Type B pancreatic cell (in vitro differentiated cells): ENCODE measurements at places on chromosomes 2 and 18. TPM values are rescaled to one million over a fixed set of nuclear protein-coding genes. Genes with fewer than 3 reads are reported as not detected.

- DNase-seq, result no peak
Observed at GRCh38 chr18:79434607-79435401, 39.1 kb downstream of the NFATC1 start.

DNA sequence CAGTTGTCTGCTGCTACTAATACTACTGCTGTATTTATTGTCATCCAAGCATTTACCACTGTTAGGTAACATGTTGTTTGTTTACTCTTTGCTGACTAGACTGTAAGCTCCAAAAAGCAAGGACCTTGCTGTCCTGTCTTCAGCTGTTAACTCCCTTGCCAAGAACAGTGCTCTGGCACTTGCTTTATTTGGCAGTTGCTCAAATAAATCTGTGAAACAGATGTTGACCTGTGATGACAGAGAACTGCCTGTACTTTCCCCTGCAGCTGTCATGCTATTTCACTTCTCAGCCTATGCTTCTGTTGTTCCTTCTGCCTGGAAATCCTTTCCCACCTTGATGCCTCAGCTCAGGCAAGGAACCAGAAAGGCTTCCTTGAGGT, 181.2 kb downstream of the ATAD2B start:
- DNase-seq, result no peak

DNA sequence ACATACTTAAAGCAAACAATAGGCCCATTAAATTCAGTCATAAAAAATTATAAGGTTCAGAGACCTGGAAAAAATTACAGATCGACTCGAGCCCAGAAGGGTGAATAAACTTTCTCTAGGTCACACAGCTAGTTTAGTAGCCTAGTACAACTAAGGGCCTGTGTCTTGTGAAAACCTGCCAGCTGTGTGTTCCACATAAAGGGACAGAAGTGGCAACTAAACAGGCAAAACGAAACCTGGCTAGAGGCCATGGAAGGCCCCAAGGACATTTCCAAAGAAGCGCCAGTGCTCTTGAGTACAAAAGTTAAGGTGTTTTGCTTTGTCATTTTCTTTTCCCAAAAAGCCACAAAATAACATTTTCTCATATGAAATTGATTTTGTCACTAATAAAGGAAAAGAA, 164.9 kb downstream of the L3MBTL4 start:
- DNase-seq, result no peak

The UGT1A6 gene
- total RNA-seq, result 0.52 and 1.9 TPM in 2 replicates
